Cortex of kidney (tissue), 1 donor: ENCODE measurements at places on chromosomes 2 and 18.

DNA sequence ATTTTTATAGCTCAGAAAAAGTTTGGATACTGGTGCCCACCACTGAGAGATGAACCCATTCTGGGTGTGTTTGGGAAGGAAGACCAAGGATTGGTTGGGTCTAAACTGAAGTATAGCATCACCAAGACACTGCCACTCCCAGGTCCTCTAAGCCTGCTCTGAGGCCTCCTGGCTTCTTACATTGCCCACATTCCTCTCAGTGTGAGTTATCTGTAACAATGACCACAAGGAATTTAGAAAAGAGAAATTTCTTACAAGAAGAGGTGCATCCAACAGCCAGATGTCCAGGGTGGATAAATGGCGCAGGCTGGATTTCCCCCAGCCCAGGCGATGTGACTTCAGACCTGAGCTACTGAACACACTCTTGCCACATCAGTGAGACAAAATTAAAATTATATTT is 1.6 kb upstream of the GPR45 start:
- DNase-seq, result no peak

DNA sequence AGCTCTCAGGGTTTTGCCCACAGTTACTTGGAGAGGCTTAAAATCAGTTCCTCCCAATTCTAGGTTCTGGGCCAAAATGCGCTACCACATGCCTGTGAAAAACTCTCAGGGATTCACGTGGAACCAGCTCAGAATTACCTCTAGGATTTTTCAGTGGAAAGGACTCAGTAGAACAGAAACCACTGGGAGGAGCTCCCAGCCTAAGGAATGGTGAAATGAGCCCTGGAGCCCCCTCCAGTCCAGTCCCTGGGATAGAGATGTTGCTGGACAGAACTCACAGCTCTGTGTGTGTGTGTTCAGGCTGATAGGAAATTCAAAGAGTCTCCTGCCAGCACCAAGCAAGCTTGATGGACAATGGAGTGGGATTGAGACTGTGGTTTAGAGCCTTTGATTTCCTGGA is 21.1 kb upstream of the SLC9A4 start:
- DNase-seq, result no peak

DNA sequence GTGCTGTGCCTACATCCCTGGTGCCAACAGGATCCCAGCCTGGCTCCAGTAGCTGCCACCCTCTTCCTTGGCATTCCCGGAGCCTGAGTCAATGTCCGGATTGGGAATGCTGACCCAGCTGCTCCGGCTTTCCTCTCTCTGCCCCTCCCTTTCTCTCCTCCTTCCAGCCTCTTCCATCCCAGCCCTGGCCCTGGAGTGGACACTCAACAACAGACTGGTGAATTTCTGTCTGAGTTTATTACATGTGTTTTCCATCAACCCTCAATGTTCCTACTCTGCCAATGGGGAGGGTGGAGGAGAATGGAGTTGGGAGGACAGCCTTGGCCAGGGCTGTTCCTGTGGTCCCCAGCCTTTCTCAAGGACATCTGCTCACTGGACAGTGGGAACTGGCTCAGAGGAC is 917 bp upstream of the PRKAG3 start:
- no peak for DNase-seq

GRCh38 chr2:65514555-65515195 is 82.3 kb upstream of the SPRED2 start:
- DNase-seq, result no peak

- DNase-seq, result no peak
Measured at GRCh38 chr18:74066018-74066417, 81.6 kb downstream of the FBXO15 start.

DNA sequence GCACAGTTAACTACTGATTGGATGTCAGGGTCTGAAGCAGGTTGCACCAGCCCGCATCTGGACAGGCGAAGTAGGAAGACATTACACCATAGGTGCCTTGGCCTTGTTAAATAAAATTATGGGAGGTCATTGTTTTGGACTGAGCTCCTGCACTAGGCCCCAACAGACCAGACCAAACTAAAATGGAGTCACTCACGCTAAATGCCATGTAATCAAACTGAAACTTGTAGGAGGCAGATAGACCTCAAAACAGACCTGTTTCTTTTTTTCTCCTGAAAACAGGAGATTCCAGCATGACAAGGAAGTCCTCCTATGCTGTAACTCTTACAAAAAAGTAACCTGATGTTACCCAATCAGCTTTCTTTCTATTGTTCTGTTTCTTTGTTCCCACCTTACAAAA is 15.5 kb upstream of the NFU1 start:
- no peak for DNase-seq

DNA sequence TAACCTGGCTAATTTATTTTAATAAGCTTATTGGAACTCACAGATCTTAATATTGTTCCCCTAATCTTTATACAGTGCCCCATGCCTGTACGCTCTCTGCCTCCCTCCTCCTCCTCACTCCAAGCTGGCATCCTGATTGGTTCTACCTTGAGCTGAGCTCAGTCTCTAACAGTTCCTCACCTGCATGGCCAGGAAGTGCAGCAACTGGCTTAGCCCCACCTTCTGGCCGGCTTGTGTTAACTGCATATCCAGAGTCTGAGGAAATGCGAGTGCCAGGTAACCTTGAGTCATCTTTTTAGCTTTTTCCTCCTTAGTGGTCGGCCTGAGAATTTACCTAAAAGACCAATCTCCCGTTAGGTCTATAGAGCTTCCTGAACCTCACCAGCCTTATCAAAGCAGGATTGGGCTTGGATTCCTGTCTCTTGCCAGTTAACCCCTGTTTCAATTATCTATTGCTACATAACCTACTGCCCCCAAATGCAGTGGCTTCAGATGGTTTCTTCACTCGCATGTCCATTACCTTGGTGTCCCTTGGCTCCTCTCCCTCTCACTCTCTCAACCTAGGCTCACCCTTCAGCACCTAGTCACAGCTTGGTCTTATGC is 89.5 kb upstream of the STK39 start:
- DNase-seq, result no peak

DNA sequence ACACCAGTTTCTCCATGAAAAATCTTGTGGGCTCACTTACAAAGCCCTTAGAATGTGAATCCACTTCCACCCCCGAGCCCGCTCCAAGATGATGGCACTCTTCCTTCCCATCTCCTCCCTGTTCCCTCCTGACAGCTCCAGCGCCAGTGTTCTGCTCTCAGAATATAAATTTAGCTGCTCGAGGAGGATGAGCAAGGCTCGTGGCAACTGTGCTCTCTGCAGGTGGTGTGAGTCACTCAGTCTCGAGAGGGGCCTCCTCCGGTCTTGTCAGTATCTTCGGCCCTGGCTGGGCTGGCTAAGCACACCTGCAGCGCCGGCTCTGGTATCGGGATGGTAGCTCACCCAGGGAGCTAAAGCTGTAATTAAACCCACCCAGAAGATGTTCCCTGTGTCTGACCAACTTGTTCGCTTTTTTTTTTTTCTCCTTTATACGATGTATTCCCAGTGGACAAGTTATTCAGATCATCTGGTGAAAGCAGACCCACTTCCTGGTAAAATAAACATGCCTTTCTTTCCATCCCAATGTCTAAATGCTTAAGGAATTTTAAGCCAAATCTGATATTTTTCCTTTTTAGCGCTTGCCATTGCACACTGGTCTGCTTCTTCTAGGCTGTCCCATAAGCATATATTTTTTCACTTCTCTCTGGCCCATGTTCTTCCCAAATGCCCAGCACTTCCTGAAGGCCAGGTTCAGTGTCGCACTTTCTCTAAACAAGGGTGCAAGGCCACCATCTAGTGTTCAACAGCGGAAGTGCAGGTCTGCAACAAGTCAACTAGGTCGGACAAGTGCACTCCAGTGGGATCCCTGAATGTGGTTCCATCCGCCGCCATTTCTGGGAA is 31.4 kb upstream of the YPEL5 start:
- no peak for DNase-seq
